BJ (cell line): ENCODE measurements at places on chromosomes 4 and X.

GRCh38 chr4:155548173-155548572, 118.5 kb upstream of the GUCY1A1 start:
- DNase-seq, result no peak

GRCh38 chrX:110286106-110286505, 31.8 kb downstream of the AMMECR1 start:
- peak; percentile 59 for DNase-seq

- DNase-seq, result no peak
Observed at GRCh38 chrX:141314441-141314840, 72.1 kb upstream of the SPANXC start.

GRCh38 chrX:17441965-17442364, 67.0 kb downstream of the NHS start:
- DNase-seq, result peak; percentile 17

GRCh38 chr4:105909787-105910281, 14.6 kb downstream of the NPNT start:
- DNase-seq, result no peak

- no peak for DNase-seq
Observed at GRCh38 chr4:71713611-71714203, 70.2 kb downstream of the GC start.

- DNase-seq, result no peak
Observed at GRCh38 chrX:44093431-44093830, 120.2 kb upstream of the NDP start.

GRCh38 chr4:184410748-184411147, 63.6 kb downstream of the IRF2 start:
- no peak for DNase-seq

GRCh38 chrX:32153585-32153984, 1057.8 kb downstream of the DMD start:
- DNase-seq, result no peak

- DNase-seq, result no peak
Observed at GRCh38 chrX:87924619-87925018, 407.0 kb downstream of the KLHL4 start.

DNA sequence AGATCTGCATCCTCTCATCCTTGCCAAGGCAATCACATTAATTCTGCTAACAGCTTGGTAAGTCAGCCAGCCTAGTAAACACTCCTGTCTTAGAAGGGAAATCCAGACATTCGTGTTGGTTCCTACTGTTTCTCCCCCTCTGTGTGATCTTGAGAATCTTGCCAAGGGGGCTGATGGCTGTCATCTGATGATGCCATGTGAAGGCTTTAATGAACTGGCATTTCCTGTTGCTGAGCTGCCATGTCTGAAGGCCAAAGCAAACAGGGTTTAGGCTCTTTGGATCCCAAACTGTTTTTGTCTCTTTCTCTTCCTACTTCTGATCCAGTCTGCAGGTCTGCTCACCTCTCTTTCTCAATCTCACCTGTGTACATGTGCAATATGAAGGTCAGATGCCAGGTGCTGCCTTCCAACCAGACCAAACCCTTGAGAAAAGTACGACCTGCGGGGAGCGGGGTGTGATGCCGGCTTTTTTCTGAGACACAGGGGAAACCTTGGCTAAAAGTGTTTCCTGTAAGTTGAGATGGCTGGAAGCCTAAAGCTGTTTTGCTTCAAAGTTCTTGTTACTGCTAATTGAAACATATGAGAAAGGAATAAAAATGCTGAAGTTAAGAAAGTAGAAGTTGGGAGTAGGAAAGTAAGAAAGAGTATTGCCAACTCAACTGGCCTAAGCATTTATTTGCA, 532.9 kb downstream of the ANKRD50 start:
- no peak for DNase-seq

DNA sequence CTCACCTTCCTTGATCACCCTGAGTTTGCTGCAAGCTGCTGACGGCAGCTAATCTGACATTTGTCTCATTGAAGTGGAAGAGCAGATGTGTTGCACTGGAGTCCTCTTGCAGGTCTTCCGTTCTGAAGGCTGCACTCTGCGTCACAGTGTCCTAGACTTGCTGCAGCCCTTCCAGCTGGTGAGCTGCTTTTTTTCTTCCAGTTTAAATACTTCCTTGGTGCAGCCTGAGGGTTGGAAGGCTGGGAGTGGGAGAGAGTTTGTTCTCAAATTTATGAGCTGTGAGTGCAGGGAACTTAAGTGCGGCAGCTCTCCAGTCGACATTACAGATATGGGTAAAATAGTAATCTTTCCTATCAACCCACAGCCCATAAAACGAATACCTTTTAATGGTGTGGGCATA, 303.6 kb upstream of the FAT1 start:
- peak; percentile 17 for DNase-seq

DNA sequence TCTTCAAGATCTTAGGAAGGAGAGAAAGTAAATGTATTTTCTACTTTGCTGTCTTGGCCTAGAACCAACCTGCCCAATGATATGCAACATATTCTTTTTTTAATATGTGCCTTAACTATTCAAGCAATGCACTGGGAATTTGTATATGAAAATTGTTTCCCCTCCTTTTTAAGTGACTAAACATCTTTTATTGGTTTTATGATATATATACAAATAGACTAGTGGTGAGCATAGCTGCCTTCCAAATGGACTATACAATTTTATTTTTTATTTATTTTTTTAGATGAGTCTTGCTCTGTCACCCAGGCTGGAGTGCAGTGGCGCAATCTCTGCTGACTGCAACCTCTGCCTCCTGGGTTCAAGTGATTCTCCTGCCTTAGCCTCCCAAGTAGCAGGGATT, 10.3 kb downstream of the NOCT start:
- no peak for DNase-seq

DNA sequence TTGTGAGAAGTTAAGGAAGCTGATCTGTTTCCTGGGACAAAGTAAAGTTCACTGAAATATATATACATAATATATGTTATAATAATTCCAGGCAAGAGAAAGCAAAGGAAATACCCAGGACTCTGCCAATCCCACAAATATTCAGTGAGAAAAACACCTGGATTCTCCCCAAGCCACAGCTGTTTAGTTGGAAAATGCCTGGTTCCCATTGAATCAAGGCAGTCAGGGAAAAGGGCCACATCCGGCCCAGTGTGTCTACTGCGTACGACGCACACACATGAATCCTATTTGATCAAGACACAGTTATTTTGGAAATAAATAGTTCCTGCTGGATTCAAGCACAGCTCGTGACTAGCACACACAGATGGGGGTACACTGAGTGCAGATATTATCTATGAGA, 6.3 kb upstream of the DCHS2 start:
- no peak for DNase-seq

GRCh38 chr4:172686021-172686420, 482.6 kb upstream of the GALNT7 start:
- no peak for DNase-seq

- DNase-seq, result no peak
Observed at GRCh38 chrX:10630320-10630719, 9.9 kb upstream of the MID1 start.

GRCh38 chrX:91079342-91080114, 355.1 kb upstream of the PABPC5 start:
- no peak for DNase-seq

DNA sequence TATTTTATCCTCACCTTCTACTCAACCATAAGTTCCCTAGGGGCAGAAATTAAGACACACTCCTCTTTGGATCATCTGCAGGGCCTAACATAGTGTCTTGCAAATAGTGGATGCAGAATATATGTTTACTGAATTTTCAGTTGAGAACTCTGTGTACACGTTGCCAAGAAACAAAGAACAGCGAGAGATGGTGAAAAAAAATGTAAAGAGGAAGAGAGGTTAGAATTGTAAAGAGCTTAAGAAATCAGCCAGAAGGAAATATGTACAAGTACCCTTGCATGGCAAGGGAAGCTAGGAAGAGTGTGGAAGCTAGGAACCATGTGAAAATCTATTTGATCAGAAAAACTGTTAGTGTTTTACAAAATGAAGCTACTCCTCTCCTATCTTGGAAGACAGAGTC, 431.0 kb downstream of the SMARCA1 start:
- DNase-seq, result no peak

GRCh38 chrX:334971-335757, 16.6 kb upstream of the GTPBP6 start:
- DNase-seq, result no peak

- no peak for DNase-seq
Observed at GRCh38 chr4:74944354-74944793, 11.5 kb downstream of the PARM1 start.

GRCh38 chr4:163330916-163331628, 1.3 kb downstream of the NPY1R start:
- no peak for DNase-seq

- DNase-seq, result no peak
Observed at GRCh38 chrX:129631849-129632248, 22.9 kb downstream of the APLN start.

DNA sequence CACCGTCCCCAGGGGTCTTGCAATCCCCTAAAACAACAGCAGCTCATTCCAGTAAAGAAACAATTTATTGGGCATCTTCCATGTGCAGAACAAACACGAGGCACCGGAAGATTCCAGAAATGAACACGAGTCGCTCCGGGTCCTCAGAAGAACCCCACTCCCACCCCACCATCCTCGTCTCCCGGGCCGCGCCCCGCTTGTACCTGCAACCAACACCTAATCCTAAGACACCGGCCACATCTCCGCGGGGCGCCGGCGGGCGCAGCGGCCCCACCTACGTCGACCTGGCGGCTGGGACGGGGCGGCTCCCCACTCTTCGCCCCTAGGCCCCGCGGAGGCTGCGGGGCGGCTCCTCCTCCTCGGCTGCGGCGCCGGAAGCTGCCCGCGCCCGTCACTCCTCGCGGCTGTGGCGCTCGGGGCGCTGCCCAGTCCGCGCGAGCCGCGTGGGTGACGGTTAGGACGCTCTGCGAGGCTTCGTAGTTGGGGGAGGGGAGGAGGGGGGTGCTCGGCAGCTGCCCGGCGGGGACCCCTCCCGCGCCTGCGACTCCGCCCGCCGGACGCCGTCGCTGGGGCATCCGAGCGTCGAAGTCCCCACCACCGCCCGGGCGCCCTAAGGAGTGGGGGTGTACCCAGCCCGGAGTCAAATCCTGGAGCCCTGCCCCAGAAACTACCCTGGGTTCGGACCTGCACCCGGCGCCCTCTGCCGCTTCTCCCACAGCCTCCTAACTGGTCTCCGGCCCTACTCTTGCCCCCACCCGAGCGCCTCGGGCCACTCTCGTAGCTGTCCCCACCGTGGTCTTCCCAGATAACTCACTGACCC, at the start of gene CCDC158:
Gene CCDC158 (minus strand): TSS at position 380 of the 820 bp plus-strand sequence. CDS start 17,934 bp downstream, outside the sequence.
- DNase-seq, result no peak

GRCh38 chrX:43375136-43375535, 281.0 kb upstream of the MAOA start:
- DNase-seq, result no peak

DNA sequence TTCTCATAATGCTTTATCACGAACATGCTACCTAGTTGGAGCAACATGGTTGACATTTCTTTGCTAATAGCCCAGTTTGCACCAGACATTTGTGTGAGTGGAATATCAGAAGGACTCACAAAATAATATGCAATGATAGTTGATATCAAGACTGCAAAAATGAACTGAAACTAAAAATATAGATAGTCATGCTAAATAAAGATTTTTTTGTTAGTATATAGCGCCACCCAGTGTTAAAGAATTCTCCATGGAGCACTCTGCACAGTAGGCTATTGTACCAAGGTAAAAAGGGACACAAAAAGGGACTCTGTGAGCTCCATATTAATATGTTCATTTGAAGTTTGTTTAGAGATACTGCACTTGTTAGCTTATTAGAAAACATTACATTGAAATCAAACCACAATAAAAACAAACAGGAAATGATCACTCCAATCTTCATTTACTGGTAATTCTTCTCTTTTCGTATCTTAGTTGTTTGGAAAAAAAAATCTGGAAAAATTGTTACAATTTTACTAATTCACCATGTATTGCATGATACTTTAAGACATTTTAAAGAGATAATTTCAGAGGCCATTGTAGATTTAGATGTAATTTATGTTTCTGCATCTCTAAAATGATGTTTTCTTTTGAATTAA, 1509.6 kb downstream of the ADGRL3 start:
- no peak for DNase-seq

- no peak for DNase-seq
Observed at GRCh38 chr4:86564795-86565194, 29.3 kb upstream of the PTPN13 start.

- DNase-seq, result no peak
Observed at GRCh38 chr4:126784966-126785580, 847.7 kb upstream of the INTU start.

GRCh38 chr4:118335324-118335723, 17.5 kb downstream of the PRSS12 start:
- DNase-seq, result no peak

DNA sequence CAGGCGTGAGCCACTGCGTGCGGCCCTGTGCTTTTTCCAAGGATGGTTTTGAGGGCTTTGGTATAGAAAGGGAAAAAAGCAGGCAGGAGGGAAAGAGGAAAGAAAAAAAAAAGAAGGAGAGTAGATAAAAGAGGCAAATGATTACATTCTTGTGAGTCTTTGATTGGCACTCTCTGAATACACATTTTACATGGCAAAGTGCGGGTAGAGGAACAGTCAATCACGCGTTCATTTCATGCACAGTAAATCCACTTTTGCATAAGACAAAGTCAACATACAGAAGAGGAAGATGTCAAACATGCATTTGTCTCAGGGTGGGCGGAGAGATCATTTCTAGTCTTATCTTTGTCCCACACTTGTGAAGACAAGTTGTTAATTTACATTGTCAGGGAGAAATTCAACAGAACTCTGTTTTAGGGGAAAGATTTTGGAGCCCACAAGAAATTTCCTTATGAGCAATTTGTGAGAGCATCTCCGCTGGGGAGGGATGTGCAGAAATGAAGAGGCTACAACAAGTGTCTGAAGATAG, 183.2 kb downstream of the DHRSX start:
- no peak for DNase-seq

DNA sequence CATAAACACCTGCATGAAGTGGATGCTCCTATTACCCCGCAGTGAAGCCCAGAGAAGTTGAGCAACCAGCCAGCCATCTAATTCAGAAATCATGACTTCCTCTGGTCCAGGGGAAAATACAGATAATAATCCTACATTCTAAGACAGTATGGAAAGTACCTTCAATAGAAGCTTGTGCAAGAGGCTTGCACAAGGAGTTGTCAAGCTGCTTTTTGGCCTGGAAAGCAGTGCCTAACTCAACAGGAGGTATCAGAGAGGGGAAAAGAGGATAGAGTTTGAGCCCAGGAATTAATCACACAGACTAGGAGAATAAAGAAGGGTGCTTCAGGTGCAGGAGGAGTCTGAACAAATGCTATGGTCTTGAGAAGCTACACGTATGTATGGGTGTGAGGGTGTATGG, 26.7 kb downstream of the TMEM192 start:
- DNase-seq, result no peak

- DNase-seq, result no peak
Observed at GRCh38 chrX:129523079-129523911, at the start of gene SMARCA1. TSS of gene SMARCA1 (minus strand) at chrX:129523490. CDS start at chrX:129523370, 120 bp downstream.

GRCh38 chr4:168408620-168409019, 71.7 kb downstream of the DDX60L start:
- DNase-seq, result peak; percentile 80

DNA sequence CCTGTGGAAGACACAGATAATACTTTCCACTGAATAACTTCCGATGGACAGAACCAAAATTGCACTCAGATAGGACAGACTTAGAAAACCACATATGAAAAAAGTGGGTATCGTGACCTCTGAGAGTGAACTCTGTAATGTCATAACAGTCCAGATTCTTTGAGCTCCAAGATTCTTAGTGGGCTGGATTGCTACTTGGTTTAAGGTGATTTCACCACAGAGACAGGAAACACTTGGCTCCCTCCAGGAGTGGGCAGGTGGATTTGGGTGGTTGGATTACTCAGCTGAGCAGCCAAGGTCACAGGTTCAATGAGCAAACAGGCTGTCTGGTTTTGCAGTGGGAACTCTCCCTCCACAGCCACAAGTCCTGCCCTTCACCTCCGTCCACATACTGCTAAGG, 126.0 kb downstream of the AFAP1 start:
- no peak for DNase-seq

- no peak for DNase-seq
Observed at GRCh38 chr4:74610491-74610890, 165.6 kb downstream of the AREG start.
